ENCODE measurements at places on chromosomes 2 and 18.

- no peak for ATAC-seq
Observed at GRCh38 chr2:70641263-70641784, 87.7 kb upstream of the TGFA start.

DNA sequence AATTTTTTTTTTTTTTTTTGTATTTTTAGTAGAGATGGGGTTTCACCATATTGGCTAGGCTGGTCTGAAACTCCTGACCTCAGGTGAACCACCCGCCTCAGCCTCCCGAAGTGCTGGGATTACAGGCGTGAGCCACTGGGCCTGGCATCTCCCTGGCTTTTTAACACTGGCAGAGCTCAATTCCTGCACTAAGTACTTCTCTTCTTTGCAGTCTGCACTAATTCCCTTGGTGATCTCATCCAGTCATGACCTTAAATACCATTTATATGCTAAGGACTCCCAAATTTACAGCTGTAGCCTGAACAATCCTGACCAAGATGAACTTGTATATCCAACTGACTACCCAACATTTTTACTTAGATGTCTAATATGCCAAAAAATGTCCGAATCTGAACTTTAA lies 10.2 kb downstream of the PREPL start:
- ATAC-seq = no peak

GRCh38 chr2:239533569-239534316 lies 132.9 kb upstream of the HDAC4 start:
- peak; percentile 61 for ATAC-seq

DNA sequence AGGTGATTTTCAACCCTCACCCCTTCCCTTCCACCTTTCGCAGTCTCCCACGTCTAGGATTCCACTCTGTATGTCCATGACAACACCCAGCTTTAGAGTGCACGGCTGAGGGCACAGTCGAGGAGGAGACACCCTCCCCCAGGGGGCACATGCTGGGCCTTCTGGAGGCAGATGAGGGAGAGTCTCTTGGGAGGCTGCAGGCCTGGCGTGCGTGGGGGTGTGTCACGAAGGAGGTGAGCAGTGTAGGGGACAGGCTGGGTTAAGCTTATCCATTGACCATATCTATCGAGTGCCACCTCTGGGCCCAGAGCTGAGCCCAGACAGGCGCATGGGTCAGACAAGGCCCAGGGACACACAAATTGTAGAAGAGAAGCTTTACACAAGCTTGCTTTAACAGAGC lies 18.8 kb downstream of the PROC start:
- no peak for ATAC-seq

DNA sequence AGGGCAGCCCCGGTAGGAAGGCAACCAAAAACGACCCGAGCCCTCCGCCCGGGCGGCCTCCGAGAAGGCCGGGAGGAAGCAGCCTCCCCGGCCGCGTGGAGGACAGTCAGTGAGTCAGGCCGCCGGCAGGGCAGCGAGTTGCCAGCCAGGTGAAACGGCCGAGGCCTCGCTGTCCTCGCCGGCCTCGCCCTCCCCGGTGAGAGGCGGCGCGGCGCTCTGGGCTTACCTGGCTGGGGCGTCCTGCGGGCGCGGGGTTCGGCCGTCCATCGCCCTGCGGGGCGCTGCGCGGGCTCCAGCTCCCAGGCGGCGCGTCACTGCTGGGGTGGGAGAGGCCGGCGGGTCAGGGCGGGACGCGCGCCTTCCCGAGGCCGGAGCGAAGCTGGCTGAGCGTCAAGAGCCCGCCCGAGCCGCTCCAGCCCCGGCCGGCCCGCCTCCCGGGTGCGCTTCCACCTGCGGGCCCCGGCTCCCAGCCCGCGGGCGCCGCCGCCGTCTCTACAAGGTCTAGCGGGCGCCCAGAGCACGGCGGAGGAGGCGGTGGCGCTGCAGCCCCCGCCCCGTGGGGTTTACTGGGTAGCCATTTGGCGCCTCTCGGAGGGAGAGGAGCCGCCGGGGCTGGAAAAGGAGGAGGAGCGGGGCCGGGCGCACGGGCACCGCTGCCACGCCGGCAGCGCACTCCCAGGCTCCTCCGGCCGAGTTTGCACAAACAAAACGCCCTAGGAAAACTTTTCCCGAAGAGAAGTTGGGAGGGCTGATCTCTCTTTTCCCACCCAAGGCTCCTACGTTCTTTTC lies 499 bp downstream of the COBLL1 start:
- peak; percentile 73 for ATAC-seq

- ATAC-seq = no peak
Observed at GRCh38 chr2:62320657-62321357, 124.9 kb downstream of the B3GNT2 start.

- ATAC-seq = no peak
Observed at GRCh38 chr2:172079838-172080640, 5.3 kb upstream of the DLX1 start.

Measured in esophagus mucosa (tissue), 1 donor.